ENCODE measurements at places on chromosomes 4 and X. TPM values are rescaled to one million over a fixed set of nuclear protein-coding genes. Genes with fewer than 3 reads are reported as not detected.

DNA sequence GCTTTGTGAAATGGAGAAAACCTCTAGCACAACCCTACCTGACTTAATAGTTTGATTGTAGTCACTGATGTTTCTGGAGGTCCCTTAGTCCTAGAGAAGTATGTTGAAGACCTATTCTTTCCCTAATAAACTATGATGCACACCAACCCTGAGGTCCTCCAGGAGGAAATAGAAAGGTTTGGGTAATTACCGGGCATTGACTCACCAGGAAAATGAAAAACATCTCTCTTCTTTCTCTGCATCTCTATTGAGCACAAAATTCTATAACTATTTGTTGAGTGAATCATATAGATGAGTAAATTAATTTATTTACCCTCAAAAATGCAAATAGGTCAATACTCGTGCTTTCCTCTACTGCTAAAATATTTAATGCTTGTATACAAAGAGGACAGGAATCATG, 582.4 kb upstream of the FAM241A start:
- DNase-seq: no peak

The PGRMC2 gene
- 68.2 TPM for total RNA-seq

The SOD3 gene
- 4.1 TPM for total RNA-seq

- peak; percentile 74 for DNase-seq
Measured at GRCh38 chrX:9342561-9343051, 122.3 kb upstream of the TBL1X start.

GRCh38 chr4:53196882-53197771, 168.7 kb downstream of the SCFD2 start:
- no peak for DNase-seq

DNA sequence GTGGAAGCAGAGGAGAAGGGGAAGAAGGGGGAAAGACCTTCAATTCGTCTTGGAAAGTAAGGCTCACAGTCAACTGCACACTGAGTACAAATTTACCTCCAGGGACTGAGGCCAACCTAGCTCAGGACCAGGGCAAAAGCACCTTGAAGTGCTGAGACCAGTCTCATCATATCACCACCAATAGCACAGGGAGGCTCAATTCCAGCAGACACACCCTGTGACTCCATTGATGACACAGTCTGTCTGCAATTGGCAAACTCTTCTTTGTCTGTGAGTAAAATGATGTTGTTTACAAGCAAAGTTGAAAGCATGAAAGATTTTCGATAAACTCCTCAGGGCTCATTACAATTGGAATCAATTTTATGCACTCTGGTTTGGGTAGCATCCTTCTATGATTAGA, 32.3 kb downstream of the TRIML1 start:
- no peak for DNase-seq

The HTR2C gene
- total RNA-seq: 2.3 TPM

GRCh38 chr4:96473246-96473645, 633.4 kb downstream of the PDHA2 start:
- DNase-seq: no peak

The ALB gene
- total RNA-seq: 23.4 TPM

The FAM149A gene
- total RNA-seq: 14.6 TPM

The EVC2 gene
- total RNA-seq: 4.8 TPM
